ENCODE measurements at places on chromosomes 5 and 9.

DNA sequence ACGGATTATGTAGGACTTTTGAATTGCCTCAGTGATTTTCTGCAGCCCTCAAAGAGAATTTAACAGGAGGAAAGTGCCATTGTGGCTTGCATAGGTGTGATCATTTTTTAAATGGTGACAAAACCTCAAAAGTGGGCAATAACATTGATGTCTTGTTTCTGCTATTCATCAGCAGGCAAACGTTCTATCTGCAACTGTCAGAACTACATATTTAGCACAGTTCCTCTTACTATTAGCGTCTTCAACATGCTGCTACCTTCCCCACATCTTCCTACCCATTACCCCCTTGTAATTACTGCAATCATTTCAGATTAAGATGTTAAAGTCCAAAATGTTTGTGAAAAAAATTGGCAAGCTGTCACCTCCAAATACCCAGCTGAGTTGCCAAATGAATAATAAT lies 254.6 kb downstream of the SMARCA2 start:
- no peak for DNase-seq

GRCh38 chr9:83385317-83385716 lies 152.9 kb downstream of the FRMD3 start:
- DNase-seq, result no peak

DNA sequence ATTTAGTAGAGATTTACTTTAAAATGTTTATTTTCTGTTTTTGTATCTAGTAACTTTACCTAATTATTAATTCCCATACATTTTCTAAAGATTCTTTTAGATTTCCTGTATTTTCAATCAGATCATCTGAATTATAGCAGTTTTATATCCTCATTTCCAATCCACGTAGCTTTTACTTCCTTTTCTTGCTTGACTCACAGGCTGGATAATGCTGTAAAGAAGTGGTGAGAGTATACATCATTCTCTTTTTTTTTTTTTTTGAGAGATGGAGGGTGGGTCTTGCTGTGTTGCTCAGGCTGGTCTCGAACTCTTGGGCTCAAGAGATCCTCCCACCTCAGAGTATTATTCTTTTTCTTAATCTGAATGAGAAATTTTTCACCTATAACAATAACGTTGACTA lies 11.2 kb upstream of the SETX start:
- DNase-seq, result peak; percentile 1

GRCh38 chr9:137614631-137615386 lies 4.0 kb upstream of the EHMT1 start:
- DNase-seq, result no peak

DNA sequence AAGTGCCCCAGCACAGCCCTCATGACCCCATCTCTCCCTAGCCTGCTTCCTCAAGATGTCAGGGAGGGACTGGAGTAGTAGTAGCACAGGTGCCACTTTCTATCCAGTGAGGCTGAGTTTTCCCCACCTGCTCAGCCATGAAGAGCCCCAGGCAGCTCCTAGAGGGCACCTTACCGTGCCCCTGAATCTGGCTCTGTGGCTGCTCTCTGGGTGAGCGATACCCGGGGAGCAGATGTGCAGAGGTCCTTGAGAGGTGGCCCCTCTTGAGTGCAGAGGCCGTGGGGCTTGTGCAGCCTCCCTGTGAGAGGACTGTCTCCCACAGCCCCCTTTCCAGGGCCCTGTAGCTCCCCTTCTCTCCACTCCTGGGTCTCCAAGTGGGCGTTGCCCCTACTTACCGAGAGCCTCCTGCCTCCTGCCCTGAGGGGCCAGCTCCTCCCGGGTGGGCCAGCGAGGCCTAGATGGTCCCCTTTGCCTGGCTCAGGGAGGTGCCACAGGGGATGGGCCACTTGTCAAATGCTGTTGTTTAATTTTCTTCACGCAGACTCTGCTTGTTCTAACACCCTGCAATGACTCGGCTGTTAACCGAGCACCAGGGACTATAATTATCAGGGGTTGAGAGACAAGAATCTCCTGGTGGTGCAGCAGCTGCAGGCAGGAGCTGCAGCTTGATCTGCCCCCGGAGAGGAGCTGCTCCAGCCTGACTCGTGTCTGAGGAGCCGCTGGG lies 29.6 kb upstream of the PITX1 start:
- no peak for DNase-seq

GRCh38 chr5:174589599-174589998 lies 134.8 kb upstream of the MSX2 start:
- no peak for DNase-seq

DNA sequence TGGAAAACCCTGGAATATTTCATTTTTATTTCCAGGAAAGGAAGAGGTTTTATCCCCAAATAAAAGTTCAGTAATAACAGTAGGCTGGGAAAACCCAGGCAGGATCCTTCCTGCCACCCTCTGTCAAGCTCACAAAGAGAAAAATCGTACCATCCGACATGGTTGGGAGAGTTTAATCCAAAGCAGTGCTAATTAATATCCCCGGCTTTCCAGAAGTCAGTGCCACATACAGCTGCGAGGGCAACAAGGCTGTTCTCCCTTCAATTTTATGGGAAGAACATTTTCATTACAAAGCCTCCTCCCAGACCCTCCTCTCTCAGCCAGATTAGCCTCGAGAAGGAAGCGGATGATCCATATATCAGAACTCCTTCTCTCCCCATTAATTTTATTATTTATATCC lies 95.5 kb downstream of the PAX5 start:
- DNase-seq, result no peak

DNA sequence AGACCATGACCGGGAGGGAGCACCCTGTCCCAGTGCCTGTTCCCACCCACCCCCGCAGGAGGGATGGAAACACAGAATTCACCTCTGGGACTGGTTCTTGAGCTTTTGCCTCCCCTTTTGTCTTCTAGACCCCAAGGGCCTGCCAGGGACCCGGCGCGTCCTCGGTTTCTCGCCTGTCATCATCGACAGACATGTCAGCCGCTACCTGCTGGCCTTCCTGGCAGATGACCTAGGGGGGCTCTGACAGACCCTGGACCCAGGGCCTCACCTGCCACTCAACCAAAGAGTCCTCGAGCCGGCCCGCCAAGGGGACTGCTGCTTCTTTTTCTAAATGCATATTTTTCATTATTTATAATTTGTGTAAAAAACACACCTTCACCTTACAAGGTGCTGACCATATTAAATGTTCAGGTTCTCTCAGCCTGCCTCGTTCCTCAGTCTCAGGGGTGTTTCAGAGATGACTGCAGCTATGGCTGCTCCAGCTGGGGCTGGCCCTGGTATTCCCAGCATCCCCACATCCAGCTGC lies 16.9 kb downstream of the CARD19 start:
- DNase-seq, result peak; percentile 26

DNA sequence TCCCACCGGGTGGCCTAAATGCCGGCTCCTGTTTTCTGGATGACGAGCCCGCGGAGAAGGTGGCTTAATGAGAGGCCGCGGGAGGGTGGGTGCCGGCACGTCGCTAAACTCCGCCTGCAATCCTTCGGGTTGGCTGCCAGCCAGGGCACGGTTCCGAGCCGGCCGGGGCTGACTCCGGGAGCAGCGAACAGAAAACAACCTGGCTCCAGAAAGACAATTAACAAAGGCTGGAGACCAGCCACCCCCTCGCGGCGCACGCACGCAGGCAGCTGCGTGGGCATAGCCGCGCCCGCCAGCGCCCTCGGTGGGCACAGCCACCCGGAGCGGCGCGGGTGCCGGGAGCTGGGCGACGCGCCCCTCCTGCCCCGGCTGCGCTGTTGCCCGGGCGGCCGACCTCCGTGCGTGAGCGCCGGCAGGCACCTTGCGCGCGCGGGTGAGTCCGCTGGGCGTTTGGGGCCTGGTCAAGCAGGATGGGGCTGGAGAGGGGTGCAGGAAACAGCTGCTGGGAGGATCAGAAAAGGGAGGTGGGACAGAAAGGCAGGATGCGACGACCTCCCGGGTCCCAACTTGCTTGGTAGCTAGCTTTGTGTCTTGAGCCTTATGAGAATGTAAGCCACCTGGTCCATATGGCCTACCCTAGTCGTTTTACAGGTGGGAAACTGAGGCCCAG lies at the start of gene ARHGEF37:
Gene ARHGEF37 (plus strand): TSS at position 307 of the 670 bp plus-strand sequence. CDS start 16,272 bp downstream, outside the sequence.
- peak; percentile 84 for DNase-seq

DNA sequence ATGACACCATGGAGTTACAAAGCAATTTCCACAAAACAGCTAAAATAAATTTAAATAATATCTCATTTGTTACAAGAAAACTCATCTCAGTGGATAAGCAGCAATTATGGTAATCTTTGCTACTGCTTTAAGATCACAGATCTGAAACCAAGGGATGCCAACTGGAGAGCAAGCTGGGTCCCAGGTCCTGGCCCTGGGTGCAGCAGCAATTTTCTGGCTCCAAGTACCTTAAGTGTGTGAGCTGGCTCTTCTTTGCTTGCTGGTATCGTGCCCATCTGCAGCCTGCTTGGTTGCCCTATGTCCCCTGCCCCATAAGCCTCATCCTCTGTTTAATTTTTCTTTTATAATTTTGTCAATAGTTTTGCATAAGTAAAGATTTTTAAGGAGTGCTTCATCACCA lies 41.5 kb upstream of the DIRAS2 start:
- DNase-seq, result no peak

GRCh38 chr5:10537624-10538023 lies 26.2 kb upstream of the ANKRD33B start:
- no peak for DNase-seq

DNA sequence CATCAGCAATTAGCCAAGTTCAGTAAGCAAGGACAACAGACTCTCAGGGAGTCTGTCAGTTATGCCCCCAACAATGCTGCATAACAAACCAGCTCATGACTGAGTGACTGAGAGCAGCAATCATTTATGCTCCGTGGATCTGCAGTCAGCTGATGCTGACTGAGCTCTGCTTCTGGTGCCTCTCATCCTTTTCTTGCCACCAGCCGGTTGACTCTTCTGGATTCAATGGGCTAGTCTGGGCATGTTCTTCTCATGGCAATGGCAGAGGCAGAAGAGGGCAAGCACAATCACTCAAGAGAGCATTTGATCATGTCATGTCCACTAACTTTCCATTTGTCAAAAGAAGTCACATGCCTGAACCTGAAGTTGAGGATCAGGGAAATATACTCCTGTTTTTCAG lies 157.0 kb upstream of the NTRK2 start:
- no peak for DNase-seq

DNA sequence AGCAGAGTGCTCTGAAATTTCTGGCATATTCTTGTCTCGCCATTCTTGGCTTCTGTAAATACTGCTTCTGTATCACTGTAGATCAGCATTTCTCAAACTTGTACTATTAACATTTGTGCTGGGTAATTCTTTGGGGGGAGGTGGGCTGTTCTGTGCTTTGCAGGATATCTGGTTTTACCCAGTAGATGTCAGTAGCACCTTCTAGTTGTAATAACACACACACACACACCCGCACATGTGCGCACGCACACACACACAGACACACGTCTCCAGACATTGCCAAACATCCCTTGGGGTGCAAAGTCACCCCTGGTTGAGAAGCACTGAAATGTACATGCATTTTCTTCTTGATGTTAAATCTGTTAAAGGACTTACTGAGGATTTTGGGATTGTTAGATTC lies 304.1 kb downstream of the MAT2B start:
- DNase-seq, result peak; percentile 49

- no peak for DNase-seq
Observed at GRCh38 chr5:140321796-140322195, 18.9 kb upstream of the PFDN1 start.

- no peak for DNase-seq
Observed at GRCh38 chr5:147063943-147064342, 170.9 kb upstream of the STK32A start.

DNA sequence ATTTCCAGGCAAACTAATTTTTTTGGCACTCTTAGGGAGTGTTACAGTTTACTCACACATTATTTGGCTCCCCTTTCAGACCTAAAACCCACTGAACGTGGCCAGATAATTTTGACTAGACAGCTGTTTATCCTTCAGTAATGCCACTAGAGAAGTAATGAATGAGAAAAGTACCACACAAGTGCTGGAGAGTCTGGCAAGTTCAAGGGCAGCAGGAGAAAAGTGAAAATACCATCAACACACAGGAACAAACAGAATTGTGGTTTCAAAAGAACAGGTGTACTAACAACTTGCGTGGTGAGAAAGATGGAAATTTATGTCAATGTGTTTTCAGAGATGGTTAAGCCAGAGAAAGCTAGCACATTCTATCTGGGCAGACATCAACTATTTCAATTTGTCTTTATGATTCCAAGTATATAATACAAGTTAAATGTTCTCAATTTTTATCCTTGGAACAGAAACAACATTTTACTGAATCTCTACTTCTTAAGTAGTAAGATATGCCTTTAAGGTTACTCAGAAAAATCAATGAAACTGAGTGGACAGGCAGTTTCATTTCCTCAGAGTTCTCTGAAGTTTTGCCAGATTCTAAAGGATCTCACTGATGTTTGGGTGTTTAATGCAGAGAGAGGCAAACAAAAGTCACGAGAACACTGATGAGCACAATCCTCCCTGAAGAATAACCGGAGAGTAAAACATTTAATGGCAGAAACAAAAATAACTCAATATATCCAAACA lies 91.0 kb downstream of the ARSB start:
- DNase-seq, result no peak

DNA sequence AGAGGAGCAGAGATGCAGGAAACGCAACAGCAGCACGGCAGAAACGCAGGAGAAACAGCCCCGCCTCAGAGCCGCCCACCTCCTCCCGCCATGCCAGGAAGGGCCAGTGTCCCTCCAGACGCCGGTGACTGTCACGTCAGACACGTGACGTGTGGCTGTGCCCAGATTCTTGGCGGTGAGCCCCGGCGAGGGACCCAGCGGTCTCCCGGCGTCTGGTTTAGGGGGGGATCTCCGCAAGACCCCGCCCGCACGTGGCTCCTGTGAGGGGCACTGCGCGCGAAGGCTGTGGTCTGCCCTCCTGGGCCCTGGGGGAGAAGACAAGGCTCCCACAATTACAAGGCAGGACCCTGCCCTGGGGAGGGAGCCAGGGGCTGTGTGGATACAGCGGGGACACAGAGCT lies 2.4 kb upstream of the LCN8 start:
- DNase-seq, result no peak

DNA sequence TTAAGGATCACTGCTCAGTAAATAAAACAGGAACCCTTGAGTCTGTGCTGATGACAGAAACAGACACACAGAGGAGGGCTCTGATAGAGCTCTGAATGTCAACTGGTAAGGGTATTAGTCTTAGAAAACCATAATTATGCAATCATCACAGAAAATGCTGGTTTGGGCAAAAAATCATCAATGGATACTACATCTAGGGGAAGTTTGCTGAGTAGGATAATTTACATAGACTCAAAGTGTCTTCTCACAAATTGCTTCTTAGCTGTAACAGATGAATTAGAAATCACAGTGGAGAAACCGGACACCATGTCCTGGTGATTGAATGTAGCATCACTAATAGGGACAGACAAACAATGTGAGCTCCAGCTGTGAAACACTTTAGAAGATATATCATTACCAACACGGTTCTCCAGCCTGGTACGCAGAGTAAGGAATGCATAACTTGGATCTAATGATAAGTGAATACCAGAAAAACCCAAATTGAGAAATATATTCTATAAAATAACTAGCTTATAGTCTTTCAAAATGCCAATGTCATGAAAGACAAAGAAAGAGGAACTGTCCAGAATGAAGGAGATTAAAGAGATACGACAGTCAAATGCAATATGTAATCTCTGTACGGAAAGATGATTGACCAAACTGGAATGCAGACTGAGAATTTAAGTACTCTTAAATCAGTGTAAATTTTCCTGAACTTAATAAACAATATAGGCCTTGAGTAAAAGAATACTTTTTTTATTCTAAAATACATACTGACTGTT lies 17.3 kb downstream of the CHD1 start:
- no peak for DNase-seq
